ENCODE measurements at places on chromosomes 12 and 14. TPM values are rescaled to one million over a fixed set of nuclear protein-coding genes. Genes with fewer than 3 reads are reported as not detected.

DNA sequence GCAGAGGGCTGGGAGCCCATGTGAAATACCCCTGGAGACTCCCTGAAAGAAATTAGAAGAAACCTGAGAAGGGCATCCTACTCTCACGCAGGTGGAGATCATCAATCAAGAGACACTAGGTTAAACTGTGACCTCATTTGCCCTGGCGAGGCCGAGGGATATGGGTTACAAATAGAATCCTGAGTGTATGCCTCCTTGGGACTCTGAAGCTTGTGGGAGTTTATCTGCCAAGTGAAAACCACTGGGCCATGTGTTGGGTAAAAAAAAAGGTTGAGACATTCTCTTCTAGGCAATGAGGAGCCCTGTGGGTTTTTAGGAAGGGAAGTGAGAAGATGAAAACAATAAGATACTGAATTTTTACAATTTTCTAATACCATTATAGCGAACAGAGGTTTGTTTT is 160.7 kb upstream of the ARID2 start:
- ATAC-seq, result no peak

DNA sequence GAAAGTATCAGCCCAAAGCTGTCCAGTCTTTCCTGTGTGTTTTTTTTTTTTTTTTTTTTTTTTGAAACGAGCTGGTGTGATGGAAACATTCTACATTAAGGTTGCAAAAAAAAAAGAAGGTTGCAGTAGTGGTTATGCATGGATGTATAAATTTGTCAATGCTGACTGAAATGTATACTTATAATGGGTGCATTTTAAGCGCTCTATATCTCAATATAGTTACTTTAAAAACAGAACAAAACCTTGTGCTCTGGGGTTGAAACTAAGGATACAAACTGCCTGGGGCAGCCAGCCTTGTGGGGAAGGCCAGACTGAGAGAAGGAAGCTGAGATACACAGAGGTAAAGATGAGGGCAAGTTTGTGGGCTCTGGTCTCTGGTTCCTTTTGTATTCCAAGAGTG is 87.3 kb upstream of the RMST start:
- ATAC-seq, result no peak

GRCh38 chr12:9256341-9256740 is 48.1 kb upstream of the PZP start:
- no peak for ATAC-seq

The CLEC4A gene
- total RNA-seq, result 0.96 TPM

- ATAC-seq, result no peak
Observed at GRCh38 chr12:15808652-15809051, 19.5 kb upstream of the EPS8 start.

GRCh38 chr14:68245146-68246073 is 425.8 kb downstream of the RAD51B start:
- ATAC-seq, result peak; percentile 16

- no peak for ATAC-seq
Observed at GRCh38 chr12:101698800-101699347, 1.4 kb downstream of the CHPT1 start.

DNA sequence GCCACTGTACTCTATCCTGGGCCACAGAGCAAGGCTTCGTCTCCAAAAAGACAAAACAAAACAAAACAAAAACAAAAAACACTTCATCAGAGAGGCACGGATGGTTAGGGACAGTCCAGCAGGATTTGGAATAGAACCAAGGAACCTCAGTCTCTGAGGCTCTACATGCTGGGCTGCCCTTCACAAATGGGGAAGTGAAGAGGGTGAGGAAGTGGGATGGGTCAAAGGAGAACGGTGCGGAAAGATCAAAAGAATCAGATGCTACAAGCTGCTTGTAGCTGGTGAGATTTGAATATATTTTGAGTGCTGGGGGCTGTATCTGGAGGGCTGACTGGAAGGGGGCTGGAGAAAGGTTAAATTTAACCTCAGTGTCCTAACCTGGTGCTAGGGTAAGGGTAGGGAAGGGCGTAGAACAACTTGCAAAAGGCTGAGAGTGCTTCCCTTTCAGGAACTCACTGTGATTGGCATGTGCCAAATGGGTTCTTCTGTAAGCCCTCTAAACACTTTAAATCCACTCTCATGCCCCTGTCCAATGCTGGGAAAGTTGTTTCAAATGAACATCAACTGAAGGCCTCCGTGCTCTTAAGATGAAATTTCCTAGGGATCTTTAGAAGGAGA is 4.6 kb downstream of the FOXJ2 start:
- no peak for ATAC-seq

GRCh38 chr12:131097202-131098177 is 143.8 kb downstream of the ADGRD1 start:
- no peak for ATAC-seq

DNA sequence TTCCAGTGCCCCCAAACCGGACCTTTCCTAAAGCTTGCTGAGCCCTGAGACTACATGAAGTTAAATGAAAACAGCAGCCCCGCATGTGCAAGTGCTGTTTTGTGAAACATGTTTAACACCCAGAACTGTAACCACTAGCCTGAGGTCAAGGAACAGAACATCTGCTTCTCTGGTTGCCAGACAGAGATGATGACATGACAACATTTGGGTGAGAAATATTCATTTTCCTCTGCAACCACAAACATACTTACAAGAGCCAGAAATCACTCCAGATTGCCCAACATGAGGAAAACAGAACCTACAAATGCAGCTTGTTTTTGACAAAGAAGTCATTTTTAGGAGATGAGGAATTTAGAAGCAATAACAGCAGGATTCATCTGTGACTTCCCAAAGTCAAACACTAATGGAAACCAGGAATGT is 110.4 kb downstream of the BCAT1 start:
- ATAC-seq, result no peak

DNA sequence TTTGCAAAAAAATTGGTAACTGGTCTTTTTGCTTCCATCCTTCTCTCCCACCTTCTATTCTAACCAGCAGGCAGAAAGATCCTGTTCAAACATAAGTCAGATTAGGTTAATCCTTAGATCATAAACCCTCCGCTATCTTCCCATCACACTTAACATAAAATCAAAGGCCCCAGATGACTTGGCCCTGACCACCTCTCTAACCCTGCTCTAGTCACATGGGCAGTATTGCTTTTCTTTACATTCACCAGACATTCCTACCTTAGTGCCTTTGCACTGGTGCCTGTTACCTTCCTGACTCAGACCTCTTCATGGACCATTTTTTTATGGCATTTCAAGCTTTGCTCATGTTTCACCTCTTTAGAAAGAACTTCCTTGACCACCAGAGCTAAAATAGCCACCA is 83.5 kb downstream of the NTF3 start:
- ATAC-seq, result no peak

GRCh38 chr12:133130808-133131128 is 341 bp downstream of the ZNF10 start:
- ATAC-seq, result peak; percentile 3

The TNS2 gene
- total RNA-seq, result 10.6 TPM

The IGF1 gene
- 1.5 TPM for total RNA-seq

- peak; percentile 82 for ATAC-seq
Observed at GRCh38 chr12:100229876-100230275, 29.3 kb downstream of the ACTR6 start.

DNA sequence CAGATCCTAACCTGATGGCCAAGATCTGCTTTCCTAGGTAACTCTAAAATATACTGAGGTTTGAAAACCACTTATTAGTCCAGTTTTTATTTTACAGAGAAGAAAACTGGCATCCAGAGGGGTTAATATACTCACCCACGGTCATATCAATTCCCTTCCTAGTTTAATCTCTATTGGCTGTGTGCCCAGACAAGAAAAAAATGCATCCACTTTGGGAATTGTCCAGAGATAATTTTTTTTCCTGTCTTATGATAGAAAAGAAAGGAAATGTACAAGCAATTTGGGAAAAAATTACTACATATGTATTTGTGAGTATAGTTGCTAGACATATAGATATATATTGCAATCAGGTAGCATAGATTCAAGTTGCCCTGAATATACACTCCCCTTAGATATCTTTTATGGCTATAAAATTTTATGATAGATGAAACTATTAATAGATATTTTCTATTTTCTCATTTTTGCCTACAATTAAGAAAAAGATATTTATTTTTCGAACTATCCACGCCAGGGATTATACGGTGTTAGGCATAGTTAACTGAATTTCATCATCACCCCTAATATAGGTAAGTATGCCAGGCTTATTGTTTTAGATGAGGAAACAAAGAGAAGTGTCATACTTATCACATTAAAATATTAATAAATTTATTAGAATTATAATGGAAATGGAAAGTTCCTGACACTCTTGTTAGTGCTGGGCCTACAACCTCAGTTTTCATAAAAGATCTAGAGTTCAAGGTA is 100.5 kb upstream of the SLC38A2 start:
- no peak for ATAC-seq

DNA sequence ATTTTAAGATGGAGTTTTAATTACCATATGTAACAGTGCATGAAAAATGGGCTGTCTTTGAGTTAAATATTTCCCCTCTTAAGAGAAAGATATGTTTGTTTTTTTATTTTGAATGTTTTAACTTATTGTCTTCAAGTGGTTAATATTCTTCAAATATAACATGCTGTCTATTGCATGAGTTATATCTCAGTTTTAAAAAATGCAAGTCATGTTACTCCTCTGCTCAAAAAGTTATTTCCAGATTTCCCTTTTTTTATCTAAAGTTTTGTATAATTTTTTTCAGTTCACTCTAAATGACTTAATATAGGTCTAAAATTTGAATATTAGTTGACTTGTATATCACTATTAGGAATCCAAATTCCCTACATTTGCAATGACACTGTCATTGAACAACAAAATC is 5.9 kb upstream of the KCNMB4 start:
- no peak for ATAC-seq

GRCh38 chr12:70497508-70497907 is 131.4 kb downstream of the KCNMB4 start:
- ATAC-seq, result no peak

The SYCP3 gene
- total RNA-seq, result 0.12 TPM

The SIX4 gene
- total RNA-seq, result 0.20 TPM

The KRT83 gene
- not detected for total RNA-seq

- ATAC-seq, result no peak
Observed at GRCh38 chr14:75495882-75496281, 26.4 kb upstream of the BATF start.

The FGF6 gene
- total RNA-seq, result not detected

The KCNH5 gene
- not detected for total RNA-seq

GRCh38 chr14:72608391-72609204 is 285.3 kb downstream of the DPF3 start:
- peak; percentile 24 for ATAC-seq

- no peak for ATAC-seq
Observed at GRCh38 chr12:49789992-49790391, 38.2 kb downstream of the NCKAP5L start.

DNA sequence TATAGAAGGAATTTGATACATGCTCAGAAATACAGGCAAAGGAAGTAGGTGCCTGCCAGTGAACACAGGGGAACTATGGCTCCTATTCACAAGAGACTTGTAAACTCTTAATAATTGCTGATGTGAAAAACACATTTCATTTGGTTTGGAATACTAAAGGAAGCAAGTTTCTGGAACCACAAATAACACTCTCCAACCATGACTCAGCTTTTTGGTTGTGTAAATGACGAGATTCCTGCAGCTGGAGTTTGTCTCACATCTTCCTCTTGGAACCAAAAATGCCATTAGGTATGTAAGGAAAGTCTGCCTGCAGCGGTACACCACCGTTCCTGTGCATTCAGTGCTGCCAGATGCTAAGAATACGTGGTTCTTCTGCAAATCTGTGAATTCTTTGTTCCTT is 4.5 kb upstream of the OR11H6 start:
- no peak for ATAC-seq

GRCh38 chr14:65502676-65503124 is 90.2 kb downstream of the FUT8 start:
- ATAC-seq, result no peak

GRCh38 chr12:27502021-27502435 is 22.0 kb upstream of the PPFIBP1 start:
- no peak for ATAC-seq

DNA sequence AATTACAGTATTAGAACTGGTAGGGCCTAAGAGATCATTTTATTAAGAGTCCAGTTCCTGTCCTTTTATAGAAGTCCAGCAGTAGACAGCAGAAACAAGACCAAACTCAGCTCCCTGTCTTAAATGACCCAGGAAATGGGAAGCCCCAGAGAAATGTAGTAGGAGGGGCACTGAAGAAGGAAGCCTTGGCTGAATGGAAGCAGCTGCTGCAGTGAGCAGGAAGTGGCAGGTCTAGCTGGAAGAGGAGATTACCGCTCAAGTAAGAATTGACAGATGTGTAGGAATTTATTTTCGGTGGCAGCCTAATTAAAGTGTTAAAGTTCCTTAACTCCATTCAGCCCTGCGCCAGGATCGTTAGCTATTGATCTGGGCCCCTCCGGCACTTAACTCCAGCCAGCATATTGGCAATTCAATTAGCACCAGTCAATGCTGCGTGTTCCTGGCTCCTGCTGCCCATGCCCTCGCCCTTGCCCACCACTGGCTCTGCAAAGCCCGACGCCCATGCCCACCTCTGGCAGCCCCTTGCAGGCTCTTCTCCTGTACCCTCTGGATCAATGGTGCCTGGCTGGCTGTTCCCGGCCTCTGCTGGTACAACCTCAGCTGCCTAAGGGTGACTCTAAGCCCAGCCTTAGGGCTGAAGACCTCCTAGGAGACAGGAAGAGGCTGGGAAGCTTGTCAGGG is 21.1 kb downstream of the ZFHX2 start:
- ATAC-seq, result no peak

DNA sequence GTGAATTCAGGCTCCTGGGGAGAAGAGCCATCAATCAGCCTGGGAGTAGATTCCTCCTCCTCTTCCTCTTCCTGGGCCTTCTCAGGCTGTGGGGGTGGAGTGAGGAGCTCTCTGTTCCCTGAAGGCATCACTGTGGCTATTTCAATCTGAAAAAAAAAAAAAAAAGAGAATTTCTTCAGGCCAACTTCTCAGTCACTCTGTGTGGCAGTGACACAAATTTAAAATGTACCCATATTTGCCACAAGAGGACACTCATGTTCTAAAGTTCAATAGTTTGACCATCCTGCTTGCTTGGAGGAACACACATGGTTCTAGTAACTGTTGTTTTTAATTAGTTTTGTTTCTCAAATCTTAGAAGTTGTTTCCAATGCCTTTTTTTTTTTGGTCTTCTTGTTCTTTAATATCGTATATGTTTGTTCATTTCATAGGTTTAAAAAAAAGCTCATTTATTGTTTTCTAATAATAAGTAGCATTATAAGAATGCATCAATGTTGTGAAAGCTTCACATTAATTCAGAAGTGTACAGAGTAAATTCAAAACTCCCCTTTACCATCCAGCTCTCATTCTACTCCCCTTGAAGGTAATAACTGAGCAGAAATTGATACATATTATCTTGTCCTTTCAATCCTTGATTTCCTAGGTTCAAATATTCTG is 23.3 kb upstream of the CCER1 start:
- ATAC-seq, result peak; percentile 51

GRCh38 chr12:92136026-92136730 is 9.5 kb downstream of the BTG1 start:
- ATAC-seq, result no peak

The CCDC196 gene
- not detected for total RNA-seq

DNA sequence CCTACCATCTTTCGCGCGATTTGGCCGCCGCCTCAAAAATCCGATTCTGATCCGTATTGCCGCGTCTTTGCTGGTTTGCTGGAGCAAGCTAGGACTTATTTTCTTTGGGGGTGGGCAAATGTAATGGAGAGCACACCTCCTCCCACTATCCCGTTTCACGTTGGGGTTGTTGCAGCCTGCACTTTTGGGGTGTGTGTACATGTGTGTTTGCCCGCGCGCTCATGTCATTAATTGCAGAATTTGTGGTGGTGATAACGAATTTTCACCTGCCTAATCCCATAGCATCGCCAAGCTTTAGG is 657 bp downstream of the METAP2 start:
- ATAC-seq, result peak; percentile 2
